Inflammatory macrophage treated with lipopolysaccharide for 1 hour (primary cell): ENCODE measurements at places on chromosomes 13 and 19.

- DNase-seq: no peak
Measured at GRCh38 chr13:49373716-49374115, 70.1 kb downstream of the CAB39L start.

DNA sequence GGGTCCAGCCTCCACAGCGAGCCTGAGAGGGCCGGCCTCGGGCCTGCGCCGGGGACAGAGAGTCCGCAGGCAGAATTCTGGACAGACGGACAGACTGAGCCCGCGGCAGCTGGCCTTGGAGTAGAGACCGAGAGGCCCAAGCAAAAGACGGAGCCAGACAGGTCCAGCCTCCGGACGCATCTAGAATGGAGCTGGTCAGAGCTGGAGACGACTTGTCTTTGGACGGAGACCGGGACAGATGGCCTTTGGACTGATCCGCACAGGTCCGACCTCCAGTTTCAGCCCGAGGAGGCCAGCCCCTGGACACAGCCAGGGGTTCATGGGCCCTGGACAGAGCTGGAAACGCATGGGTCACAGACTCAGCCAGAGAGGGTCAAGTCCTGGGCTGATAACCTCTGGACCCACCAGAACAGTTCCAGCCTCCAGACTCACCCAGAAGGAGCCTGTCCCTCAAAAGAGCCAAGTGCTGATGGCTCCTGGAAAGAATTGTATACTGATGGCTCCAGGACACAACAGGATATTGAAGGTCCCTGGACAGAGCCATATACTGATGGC, 490 bp downstream of the ITPKC start:
- DNase-seq: no peak

- DNase-seq: peak; percentile 40
Measured at GRCh38 chr19:55519451-55520311, 17.3 kb downstream of the SBK2 start.

DNA sequence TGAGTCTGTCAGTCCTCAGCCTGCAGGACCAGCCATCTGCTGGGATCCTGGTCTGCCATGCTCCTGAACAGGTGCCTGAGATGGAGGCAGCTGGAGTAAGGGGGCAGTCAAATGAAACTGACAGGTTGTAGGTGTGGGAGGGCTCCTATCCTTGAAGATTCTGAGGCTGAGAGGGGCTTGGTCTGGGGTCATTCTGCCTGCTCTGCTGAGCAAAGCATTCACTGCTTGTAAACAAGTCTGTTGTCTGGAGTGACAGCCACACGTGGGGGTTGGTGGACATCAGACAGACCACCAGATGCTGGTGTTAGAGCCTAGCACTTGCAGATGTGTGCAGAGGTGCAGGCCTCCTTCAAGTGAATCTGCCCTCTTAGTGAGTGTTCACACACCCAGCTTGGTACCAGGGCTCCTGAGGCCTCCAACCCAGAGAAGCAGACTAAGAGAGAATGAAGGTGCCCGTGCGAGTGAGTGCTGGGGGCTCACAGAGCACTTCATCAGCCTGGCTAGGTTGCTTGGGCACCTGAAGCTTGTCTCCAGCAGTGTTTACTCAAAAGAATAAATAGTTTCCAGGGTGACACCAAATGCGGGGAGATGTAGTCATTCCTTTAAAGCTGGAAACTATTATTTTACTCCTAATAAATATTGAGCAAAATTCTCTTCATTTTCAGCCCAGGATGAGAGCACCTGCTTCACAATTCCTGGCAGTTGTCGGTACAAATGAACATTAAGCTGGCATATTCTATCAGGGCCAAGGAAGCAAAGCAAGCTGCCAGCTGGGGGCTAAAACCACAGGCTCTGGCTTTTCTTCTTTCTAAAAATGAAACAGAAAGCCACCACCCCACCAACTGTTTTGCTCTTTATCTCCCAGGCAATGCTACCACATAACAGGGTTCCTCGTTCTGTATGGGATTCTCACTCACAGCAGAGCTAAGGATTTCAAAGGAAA, 82.3 kb downstream of the RNASEH2B start:
- DNase-seq: peak; percentile 5

GRCh38 chr13:108609353-108609752, 20.1 kb upstream of the MYO16 start:
- no peak for DNase-seq
